ENCODE measurements at places on chromosomes 5 and 9. TPM values are rescaled to one million over a fixed set of nuclear protein-coding genes. Genes with fewer than 3 reads are reported as not detected.

DNA sequence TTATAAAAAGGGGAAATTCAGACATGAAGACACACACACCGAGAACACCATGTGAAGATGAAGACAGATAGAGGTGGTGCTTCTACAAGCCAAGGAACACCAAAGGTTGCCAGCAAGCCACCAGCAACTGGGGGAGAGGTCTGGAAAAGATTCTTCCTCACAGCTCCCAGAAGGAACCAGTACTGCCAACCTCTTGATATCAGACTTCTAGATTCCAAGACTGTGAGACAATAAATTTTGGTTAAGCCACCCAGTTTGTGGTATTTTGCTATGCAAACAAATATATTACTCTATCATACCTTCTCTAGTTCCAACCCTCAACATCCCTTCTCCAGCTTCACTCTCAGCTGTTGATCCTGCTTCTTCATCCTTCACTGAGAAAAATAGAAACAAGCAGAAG is 451.1 kb downstream of the EBF1 start:
- H3K27me3 ChIP-seq: no peaks in the 10 kb centered on the region
- H3K4me3 ChIP-seq: no peak overlapping the region
- H3K4me1 ChIP-seq: no peaks in the 10 kb centered on the region
- no peak for DNase-seq
- no peaks in the 10 kb centered on the region for H3K36me3 ChIP-seq

DNA sequence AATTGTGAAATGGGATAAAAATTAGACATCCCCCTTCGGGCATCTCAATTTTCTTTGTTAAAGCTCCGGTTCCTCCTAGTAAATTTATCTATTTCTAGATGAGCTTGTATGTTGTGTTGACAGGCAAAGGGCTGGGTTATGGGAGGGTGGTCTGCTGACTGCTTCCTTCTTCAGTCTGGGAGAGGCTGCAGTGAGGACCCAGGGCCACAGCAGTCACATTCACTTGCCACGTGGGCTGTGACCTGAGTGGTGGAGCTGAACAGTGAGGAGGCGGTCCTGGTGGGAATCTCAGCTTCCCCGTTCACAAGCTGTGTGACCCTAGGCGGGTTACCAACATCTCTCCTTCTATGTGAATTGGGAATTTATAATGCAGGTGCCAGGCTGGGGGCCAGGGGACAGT is 57.5 kb upstream of the RXRA start:
- H3K27ac ChIP-seq: peak overlapping the region; percentile 88
- H3K4me1 ChIP-seq: peaks cover 14% of the 10 kb centered on the region
- no peak overlapping the region for H3K4me3 ChIP-seq
- no peaks in the 10 kb centered on the region for H3K27me3 ChIP-seq

- DNase-seq: no peak
- H3K4me3 ChIP-seq: no peak overlapping the region
- H3K4me1 ChIP-seq: peaks cover 84% of the 10 kb centered on the region
- peaks cover 10% of the 10 kb centered on the region for H3K36me3 ChIP-seq
These were observed 6.2 kb downstream of the ASS1 start for GRCh38 chr9:130451004-130451390.

DNA sequence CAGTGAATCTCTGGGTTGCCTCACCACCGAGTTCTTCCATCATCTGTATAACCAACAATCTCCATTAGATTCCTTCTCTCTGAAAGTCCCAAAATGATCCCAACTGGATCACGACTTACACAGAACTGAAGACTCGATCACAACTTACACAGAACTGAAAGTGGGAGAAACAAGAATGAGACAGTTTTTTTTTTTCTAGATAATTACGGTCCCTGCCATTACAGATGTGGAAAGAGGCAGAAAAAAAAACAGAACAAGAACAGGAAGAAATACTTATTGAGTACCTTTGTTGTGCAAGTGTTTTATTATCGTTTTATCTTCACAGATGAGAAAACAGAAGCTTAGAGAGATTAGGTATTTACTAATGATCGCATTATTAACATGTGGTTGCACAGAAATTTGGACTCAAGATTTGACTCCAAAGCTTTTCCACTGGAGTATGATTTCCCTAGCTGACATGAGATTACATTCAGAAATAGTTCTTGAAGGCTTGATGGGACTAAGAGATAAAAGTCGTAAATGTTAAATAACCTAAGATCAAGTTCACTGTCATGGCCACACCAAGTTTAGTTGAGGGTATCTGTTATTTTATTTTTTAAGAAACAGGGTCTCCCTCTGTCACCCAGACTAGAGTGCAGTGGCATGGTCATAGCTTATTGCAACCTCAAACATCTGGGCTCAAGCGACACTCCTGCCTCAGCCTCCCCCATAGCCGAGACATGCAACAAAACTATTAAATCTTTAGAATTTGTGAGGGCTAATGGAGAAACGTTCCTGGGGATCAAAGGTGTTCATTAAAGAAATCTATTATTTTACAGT is 8.9 kb downstream of the PLK2 start:
- H3K27ac ChIP-seq: no peak overlapping the region
- peaks cover 25% of the 10 kb centered on the region for H3K36me3 ChIP-seq
- no peaks in the 10 kb centered on the region for H3K27me3 ChIP-seq
- H3K4me1 ChIP-seq: no peaks in the 10 kb centered on the region
- DNase-seq: no peak

DNA sequence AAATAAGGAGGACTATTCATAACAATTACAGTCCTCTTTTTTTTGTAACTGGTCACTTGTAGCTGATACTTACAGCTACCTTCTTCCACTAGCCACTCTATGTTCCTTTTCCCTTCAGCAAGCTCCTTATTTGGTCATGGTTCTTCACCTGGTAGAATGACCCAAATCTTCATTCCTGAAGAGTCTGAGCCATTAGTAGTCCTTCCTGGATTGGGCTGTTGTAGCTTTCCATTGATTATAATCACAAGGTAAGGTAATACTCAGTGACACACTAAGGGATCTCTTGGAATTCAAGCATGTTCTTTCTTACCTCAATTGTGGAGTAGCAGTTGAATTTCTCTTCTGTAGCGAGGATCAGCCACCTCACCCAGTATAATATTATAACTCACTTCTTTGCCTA is 25.5 kb upstream of the ITGA2 start:
- H3K4me3 ChIP-seq: no peak overlapping the region
- H3K36me3 ChIP-seq: no peaks in the 10 kb centered on the region
- no peak overlapping the region for H3K27ac ChIP-seq

The IFNA13 gene
- not detected for total RNA-seq

DNA sequence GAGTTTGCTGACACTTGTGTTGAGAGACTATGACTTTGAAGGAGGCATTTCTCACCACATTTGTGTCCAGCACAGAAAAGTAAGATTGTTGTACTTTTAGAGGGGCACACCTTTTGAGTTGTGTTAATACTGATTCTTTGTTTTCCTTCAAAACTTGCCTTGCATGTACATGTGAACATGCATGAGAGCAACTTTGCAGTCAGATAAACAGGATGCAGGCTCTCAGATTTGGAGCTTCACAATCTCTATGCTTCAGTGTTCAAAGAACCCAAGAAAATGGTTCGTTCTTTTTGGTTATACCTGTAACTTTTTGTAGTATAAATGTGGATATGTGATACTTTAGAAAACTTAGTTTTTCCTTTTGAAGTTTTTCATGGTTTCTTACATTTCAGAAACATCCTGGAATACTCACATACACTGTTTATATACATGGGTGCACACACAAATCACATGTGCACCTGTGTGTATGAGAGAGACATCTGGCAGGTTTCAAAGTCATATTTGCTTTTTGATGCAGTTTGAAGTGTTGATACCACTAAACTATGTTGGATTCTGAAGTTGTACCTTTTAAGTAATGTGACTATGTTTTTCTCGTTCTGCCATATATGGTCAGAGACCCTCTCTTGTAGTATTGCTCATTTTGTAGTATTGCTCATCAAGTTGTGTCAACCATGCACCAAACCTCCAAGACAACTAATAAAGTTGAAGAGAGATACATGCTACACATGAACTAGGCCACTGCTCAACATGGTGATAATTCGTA is 190.7 kb downstream of the CD180 start:
- peak overlapping the region; percentile 84 for H3K4me3 ChIP-seq
- H3K27ac ChIP-seq: peak overlapping the region; percentile 6
- H3K36me3 ChIP-seq: no peaks in the 10 kb centered on the region
- H3K27me3 ChIP-seq: no peaks in the 10 kb centered on the region
- H3K4me1 ChIP-seq: peaks cover 29% of the 10 kb centered on the region

The SMIM3 gene
- 3.9 TPM for total RNA-seq

The PCDHGB1 gene
- total RNA-seq: 0.75 TPM

DNA sequence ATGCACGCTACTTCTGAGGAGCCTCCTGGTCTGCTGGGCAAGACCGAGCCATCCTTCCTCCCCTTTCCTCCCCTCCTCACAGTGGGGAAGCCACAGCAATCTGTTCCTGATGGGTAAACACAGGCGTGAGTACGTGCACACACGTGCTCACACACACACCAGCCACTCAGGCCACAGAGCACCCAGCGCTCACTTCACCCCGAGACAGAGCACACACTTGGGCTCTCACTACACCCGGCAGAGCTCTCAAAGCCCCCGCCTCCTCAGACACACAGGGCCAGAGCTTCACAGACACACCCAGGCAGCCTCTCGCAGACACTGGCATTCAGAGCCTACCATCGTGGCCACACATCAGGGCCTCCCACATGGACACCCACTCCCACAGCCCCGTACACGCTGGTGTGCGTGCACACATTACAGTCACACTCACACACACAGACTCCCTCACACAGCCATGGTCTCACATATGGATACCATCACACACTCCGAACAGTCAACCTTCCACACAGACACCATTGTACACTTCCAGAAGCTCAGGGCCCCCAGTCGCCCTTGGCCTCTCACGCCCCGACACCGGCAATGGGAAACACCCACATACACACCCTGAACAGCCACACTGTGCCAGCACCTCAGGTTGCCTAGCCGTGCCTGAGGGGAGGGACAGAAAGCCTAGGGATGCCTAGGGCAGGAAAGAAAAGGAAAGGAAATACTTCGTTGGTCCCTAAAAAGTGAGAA is 13.5 kb downstream of the CNTFR start:
- no peak overlapping the region for H3K27ac ChIP-seq
- no peaks in the 10 kb centered on the region for H3K36me3 ChIP-seq
- no peak for DNase-seq
- H3K4me1 ChIP-seq: peaks cover 13% of the 10 kb centered on the region

- no peak overlapping the region for H3K27ac ChIP-seq
- H3K4me1 ChIP-seq: no peaks in the 10 kb centered on the region
- no peaks in the 10 kb centered on the region for H3K27me3 ChIP-seq
- H3K4me3 ChIP-seq: no peak overlapping the region
These were observed 261.8 kb downstream of the ARHGAP26 start for GRCh38 chr5:143031781-143032580.

The HCN1 gene
- total RNA-seq: not detected

GRCh38 chr5:172661526-172661925 is 20.5 kb downstream of the NEURL1B start:
- DNase-seq: no peak
- no peak overlapping the region for H3K4me3 ChIP-seq
- peak overlapping the region; percentile 57 for H3K27ac ChIP-seq
- peaks cover 28% of the 10 kb centered on the region for H3K4me1 ChIP-seq

- peak; percentile 83 for DNase-seq
- H3K27ac ChIP-seq: peak overlapping the region; percentile 96
- peaks cover 2% of the 10 kb centered on the region for H3K4me1 ChIP-seq
- H3K36me3 ChIP-seq: peaks cover 3% of the 10 kb centered on the region
These were observed 813 bp downstream of the HNRNPK start for GRCh38 chr9:83978992-83979811.

DNA sequence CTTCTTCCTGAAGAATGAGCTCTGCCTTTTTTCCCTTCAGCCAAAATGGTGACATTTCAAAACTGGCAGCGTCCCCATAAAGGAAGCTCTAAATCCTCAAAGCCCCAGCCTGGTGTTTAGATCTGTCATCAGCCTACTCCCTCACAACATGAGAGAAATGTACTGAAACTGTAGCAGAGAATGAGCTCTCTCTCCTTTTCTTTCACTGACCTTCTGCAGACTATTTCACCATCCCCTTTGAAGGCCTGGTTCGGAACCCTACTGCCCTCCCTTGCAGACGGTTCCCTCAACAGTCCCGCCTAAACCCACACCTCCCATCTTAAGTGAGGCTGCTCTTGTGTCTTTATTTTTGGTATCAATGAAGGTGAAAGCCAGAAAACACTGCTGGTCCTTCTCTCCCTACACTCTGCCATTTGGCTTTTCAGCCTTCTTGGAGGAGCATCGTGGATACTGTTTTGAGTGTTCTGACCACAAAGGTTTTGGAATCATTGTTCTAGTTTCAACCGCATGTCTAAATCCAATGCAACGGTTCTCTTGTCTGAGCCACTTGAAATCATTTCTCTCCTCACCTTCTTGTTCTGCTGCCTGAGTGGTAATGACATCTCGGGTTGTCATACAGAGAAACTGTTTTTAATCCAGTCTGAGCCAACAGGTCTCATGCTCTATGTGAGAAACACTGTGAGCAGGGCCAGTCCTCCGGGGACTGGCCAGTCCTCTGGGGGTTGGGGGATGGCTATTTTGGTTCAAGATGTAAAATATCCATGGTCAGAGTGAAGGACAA is 39.0 kb downstream of the ITK start:
- H3K4me1 ChIP-seq: no peaks in the 10 kb centered on the region
- no peaks in the 10 kb centered on the region for H3K27me3 ChIP-seq
- no peak overlapping the region for H3K27ac ChIP-seq
- no peak for DNase-seq

The PLPPR1 gene
- 26.3 TPM for total RNA-seq

DNA sequence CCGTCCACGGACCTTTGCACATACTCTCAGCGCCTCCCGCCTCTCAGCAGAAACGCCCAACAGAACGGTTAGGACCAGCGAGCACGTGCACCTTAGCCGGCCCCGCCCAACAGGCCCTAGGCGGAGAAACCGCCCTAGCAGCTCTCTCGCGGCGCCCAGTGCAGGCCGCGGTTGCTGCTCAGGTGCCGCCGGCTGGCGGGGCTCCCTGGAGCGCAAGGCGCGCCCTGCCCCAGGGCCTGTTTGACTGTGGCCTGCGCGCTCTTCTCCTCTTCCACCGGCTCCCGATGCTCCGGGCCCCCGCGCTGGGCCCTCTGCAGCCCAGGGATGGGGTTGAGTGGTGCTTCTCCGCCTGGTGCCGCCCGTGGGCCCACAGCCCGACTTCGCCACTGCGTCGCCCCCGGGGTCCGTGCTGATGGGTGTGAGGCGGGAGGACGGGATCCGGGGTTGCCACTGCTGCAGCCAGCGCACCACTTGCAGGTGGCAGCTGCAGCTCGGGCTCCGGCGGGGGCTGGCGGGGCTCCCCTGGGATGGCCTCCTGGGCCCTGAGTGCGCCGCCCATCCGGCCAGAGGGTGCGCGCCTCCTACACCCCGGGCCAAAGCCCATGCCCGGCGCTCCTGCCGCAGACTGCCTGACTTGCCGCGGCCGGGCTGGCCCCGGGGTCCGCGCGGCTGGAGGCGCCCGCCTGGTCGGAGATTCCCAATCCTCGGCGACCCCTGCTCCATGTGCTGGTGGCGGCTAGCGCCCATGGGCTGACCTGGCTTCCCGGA is 1889.4 kb upstream of the CDH9 start:
- H3K27me3 ChIP-seq: no peaks in the 10 kb centered on the region
- no peak overlapping the region for H3K27ac ChIP-seq
- no peaks in the 10 kb centered on the region for H3K4me1 ChIP-seq
- H3K36me3 ChIP-seq: no peaks in the 10 kb centered on the region
